ENCODE measurements at places on chromosomes 13 and 19. TPM values are rescaled to one million over a fixed set of nuclear protein-coding genes. Genes with fewer than 3 reads are reported as not detected.

ZNF444 gene
- 23.1 TPM for total RNA-seq

SERP2 gene
- total RNA-seq: not detected

ZNF486 gene
- total RNA-seq: 12.9 TPM

TMTC4 gene
- total RNA-seq: 14.4 TPM

IL11 gene
- total RNA-seq: 0.17 TPM

ZSCAN4 gene
- total RNA-seq: not detected

CEACAM18 gene
- not detected for total RNA-seq

PBX4 gene
- 44.9 TPM for total RNA-seq

MIPEP gene
- total RNA-seq: 16.6 TPM

DKKL1 gene
- not detected for total RNA-seq

PRODH2 gene
- not detected for total RNA-seq

KLK14 gene
- 0.61 TPM for total RNA-seq

ZNF418 gene
- total RNA-seq: 2.3 TPM

SYNGR4 gene
- total RNA-seq: not detected

C1QTNF9B gene
- total RNA-seq: not detected

ASPDH gene
- total RNA-seq: not detected

AZU1 gene
- total RNA-seq: not detected

SMIM44 gene
- not detected for total RNA-seq

CCDC106 gene
- 3.6 TPM for total RNA-seq

LRFN3 gene
- 8.7 TPM for total RNA-seq

EID2B gene
- 3.3 TPM for total RNA-seq

GJB6 gene
- total RNA-seq: 1.9 TPM

CD70 gene
- 8.4 TPM for total RNA-seq

LIN7B gene
- total RNA-seq: 5.6 TPM

ZNF525 gene
- total RNA-seq: 14.5 TPM

NLRP11 gene
- total RNA-seq: not detected

ZNF541 gene
- total RNA-seq: 0.07 TPM

MADCAM1 gene
- total RNA-seq: 0.36 TPM

KLK4 gene
- total RNA-seq: not detected

ATP4B gene
- total RNA-seq: not detected

SLC10A2 gene
- not detected for total RNA-seq

USHBP1 gene
- 0.24 TPM for total RNA-seq

SOHLH2 gene
- not detected for total RNA-seq

ZNF77 gene
- 4.8 TPM for total RNA-seq

All from activated CD4-positive, alpha-beta memory T cell treated with anti-CD3 and anti-CD28 coated beads for 36 hours (primary cell).